Stimulated activated CD4-positive, alpha-beta T cell treated with anti-CD3 and anti-CD28 coated beads, TNF-alpha, amount 100 ng/mL, for 4 hours (primary cell): ENCODE measurements at places on chromosomes 1 and 21.

- DNase-seq: no peak
Observed at GRCh38 chr1:8329858-8330257, 11.9 kb downstream of the SLC45A1 start.

GRCh38 chr1:96980448-96980847 is 258.9 kb downstream of the PTBP2 start:
- DNase-seq: no peak

DNA sequence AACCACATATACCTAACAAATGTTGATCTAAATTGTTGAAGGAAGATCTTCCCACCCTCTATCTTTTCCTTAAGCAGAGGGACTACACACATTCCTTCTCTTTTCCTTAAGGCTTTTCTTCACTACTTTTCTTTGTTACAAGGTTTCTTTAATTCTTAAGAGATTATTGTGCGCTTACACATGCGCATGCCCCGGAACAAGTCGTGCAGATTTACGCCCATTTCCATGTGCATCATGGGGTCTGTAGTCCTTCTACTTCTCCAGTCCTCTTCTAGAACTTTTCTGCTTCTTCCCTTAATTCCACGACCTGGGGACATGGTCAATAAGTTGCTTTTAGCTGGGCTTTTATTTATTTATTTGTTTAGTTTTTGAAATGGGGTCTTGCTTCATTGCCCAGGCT is 1.7 kb upstream of the CHRNB2 start:
- DNase-seq: no peak

- DNase-seq: no peak
Observed at GRCh38 chr1:166933140-166933539, 42.2 kb downstream of the ILDR2 start.

- DNase-seq: no peak
Observed at GRCh38 chr1:223417444-223417843, 24.2 kb downstream of the CCDC185 start.
